ENCODE measurements at places on chromosomes 5 and 9.

DNA sequence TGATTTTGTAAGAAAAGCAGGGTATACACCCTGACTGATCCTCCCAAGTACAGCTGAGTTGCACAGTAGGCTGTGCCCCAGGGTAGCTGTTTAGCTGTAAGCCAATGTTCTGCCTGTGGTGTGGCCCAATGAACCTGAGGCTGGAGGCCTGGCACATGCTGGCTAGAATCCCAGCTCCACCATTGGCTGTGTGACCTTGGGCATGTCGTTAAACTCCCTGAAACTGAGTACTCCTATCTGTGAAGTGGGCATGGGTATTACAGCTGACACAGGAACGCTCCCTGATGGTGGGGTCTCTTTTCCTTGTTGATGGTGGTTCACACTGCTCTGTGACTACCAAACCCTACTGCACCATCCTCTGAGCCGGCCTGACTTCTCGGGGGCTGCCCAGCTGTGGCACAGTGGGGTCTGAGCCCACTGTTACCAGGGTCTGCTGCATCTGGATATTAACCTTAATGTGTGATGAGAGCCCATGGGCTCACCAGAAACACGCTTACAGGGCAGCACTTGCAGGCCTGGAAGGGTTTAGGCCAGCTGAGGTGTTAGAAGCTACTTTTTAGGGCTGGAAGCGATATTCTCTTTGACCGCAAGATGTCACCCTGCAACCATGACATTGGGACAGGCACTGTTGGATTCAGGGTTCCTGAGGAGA is 7.0 kb upstream of the GADD45G start:
- DNase-seq, result peak; percentile 76

DNA sequence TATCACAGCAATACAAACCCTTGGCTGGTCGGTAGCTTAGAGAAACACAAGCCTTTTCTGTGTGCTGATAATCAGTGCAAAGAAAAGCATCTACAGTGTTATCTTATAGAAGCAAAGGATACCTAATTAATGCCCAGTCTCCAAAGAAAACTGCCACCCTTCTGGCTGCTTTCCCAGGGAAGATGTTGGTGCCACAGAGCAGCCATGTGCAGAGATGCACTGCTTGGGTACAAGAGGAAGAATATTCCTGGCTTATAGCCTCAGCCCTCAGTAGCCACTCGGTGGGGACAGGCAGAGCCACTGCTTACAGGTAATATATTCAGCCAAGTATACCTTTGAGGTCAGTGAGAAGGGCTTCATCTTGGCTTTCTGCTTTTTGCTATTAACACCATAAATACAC is 185.3 kb downstream of the PCSK1 start:
- DNase-seq, result no peak

DNA sequence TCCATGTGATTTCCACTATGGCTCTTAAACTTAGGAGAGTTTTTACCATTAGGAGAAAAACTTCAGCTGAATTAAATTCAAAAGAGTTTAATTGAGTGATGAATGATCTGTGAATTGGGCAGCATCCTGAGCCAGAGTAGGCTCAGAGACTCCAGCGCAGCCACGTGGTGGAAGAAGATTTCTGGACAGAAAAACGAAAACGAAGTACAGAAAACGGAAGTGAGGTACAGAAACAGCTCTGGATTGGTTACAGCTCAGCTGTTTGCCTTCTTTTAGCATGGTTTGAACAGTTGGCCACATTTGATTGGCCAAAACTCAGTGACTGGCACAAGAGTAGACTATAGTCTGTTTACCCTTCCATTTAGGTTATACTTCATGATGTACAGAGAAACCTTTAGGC is 69.2 kb upstream of the PLPP1 start:
- DNase-seq, result peak; percentile 74

GRCh38 chr5:55829956-55830355 is 21.2 kb upstream of the IL31RA start:
- DNase-seq, result no peak

DNA sequence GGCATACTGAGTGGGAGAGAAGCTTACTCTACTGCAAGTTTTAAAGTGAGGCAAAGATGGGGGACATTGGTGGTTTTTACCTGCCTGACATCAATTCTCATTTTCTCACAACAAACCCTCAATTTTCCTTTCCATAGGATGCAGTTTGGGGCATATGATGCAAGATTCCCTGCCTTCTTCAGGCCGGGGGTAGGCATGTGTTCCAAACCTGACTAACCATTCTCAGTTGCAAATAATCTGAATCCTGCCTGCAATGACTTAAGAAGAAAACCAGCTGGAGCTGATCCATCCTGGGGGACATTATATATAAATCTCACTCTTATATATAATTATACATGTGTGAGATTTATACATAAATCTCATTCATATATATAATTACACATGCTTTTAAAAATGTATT is 223.6 kb upstream of the EFNA5 start:
- DNase-seq, result peak; percentile 16

DNA sequence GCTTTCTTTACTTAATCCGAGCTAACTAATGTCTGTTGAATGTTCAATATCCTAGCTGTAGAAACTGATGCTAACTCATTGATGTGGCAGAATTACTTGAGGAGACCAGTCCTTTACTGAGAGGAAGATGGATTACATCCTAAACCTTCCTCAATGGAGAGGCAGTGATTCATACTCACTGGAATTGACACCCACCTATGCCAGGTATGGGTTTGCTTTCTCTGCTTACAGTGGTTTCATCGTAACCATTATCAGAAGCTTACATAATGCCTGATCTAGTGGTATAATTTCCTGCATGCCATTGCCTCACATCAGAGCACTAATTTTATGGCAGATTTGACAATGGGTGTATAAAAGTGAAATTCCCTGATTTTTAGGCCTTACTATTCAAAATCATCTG is 384.7 kb downstream of the ANXA1 start:
- DNase-seq, result no peak

- DNase-seq, result no peak
These were observed 54.1 kb upstream of the CHD1 start for GRCh38 chr5:98982880-98983279.

GRCh38 chr5:175621971-175622370 is 35.9 kb upstream of the HRH2 start:
- no peak for DNase-seq

DNA sequence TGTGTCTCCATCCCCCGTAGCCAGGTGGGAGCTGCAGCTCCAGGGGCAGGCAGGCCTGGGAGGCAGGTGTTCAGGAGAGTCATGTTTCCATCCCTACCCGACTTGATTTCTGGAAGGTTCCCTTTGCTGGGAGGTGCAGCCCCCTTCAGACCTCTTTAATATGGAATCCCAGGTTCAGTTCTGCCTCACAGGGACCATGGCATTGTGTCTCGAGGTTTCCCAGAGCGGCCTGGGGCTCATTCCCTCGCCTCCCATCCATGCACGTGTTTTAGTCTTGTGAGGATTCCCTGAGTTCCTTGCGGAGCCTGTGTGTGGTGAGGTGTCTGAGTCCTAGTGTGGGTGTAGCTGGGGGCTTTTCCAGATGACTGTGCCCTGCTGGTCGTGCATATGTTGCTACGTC is 16.5 kb upstream of the AHRR start:
- no peak for DNase-seq

DNA sequence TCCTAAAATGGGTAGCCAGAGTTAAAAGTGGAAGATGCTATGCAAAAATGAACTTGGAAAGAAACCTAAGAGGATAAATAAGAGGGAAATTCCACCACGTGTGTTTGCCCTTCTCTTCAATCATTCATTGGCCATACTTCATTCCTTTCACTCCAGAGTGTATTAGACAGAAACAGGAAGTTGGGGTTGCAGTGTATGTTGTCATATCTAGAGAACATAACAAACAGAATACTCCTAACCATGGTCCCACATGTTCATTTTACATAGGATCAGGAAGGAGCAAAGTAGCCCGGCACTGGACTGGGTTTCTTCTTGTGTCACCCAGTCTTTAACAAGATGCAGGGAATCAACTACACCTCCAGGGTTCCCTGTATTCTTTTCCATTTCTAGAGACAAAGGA is 7.6 kb upstream of the GPBP1 start:
- peak; percentile 40 for DNase-seq

DNA sequence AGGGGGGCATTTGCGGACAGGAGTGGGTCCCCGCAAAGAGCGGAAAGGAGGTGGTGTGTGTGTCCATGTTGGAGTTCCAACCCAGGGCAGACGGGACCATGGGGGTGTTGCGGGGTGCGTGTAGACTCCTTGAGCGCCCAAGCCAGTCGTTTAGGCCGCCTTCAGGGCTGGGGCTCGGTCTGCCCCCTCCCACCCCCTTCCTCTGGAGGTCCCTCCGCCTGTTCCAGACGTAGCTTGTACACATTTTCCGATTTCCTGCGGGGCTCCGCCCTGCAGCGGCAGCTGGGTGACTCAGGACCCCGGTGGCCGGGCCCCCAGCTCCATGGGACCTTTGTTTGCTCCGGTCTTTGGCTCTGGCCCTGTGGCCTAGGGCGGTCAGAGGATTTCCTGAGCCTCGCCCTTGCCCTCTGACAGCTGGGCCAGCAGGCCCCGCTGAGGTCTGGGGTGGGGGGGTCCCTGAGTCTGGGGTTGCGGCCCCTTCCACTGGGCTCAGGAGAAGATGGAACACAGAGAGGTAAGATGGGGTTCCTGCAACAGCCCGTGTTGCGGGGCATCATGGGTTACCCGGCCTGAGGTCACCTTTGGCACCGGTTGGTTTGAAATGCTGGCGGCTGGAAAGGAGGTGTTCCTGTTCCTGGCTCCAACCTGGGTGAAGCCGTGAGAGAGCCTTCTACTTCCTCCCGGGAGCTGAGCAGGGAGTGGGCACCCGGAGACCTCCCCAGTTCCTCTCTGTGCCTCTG is 1.5 kb downstream of the PKN3 start:
- no peak for DNase-seq

DNA sequence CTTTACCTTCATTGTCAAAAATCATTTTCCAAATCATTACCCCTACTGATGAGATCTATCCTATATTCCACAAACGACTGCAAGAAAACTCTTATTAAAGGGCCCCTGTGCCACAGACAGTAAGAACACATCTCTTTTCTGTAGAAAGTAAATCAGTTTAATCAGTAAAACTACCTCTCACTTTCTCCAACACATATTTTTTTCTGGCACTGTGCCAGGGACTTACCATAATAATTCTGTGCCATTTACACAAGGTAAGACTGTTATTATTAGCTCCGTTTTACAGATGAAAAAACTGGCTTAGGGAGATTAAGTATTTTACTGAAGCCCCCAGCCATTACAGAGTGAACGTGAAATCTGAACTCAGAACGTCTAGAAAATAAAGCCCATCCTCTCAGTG is 587.0 kb upstream of the COX7C start:
- no peak for DNase-seq

DNA sequence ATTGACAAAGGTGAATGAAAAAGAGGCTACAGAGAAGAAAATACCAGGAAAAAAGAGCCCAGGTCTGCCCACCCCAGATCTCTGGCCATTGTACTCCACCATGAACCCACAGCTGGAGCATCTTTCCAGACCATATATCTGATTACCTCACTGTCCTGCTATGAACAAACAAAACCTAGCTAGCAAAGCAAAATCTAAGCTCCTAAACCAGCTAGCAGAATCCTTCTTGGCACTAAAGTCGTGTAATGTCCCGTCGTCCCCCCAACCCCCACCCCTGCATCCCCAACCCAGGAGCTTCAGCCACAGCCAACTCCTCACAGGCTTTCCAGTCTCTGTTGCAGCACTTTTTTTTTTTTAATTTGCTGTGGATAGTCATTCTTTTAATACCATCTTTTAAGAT is 2.5 kb downstream of the C1QTNF3 start:
- DNase-seq, result no peak

- no peak for DNase-seq
These were observed 25.0 kb upstream of the SEMA4D start for GRCh38 chr9:89522959-89523285.

DNA sequence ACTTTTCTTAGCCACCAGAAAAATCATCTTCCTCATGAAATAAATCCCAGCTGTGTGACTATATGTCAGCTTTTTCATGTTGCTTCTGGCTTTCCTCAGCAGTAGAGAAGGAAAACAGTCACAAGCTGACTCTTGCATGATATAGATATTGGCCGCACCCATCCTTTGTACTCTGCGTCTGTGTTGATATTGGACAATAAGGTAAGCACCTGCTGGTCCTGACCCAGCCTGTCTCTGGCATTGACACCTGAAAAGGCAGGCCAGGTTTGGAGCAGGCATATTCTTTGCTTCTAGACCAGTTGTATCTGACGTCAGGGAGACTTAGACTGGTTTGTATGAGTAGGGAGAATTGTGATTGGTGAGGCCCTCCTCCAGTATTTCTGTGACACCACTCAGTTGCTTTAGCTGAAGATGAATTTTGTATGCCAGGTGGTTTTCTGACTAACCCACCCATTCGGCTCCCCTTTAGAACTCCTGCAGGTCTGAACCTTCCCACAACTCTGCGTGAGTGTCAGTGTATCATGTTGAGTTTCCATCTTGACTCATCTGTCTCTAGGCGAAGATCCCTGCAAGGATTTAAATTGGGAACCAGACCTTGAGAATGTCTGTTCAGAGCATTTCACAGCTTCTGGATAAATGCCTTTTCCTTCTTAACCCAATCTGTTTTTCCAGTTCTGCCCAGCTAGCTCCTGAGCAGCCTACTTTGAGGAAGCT is 151.2 kb upstream of the RUSC2 start:
- no peak for DNase-seq

GRCh38 chr9:117437283-117437682 is 22.4 kb upstream of the ASTN2 start:
- no peak for DNase-seq

- DNase-seq, result no peak
These were observed 63.9 kb upstream of the SYK start for GRCh38 chr9:90737742-90738141.

DNA sequence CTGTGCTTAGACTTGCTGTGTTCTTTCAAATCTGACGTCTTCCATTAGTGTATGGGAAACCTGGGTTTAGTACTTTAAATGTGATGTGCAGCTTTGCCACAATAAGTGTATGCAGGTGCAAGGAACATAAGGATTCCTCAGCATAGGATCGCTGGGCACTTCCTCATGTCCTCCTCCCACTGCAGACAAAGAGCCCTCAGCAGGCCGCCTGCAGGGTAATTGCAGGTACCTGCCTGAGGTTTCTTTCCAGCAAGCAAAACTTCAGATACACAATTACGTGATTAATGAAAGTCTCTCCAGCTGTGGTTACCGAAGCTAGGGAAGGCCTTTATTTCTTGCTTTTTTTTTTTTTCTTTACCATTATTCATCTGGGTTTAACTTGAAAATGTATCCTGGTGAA is 233.1 kb downstream of the RFK start:
- DNase-seq, result no peak

DNA sequence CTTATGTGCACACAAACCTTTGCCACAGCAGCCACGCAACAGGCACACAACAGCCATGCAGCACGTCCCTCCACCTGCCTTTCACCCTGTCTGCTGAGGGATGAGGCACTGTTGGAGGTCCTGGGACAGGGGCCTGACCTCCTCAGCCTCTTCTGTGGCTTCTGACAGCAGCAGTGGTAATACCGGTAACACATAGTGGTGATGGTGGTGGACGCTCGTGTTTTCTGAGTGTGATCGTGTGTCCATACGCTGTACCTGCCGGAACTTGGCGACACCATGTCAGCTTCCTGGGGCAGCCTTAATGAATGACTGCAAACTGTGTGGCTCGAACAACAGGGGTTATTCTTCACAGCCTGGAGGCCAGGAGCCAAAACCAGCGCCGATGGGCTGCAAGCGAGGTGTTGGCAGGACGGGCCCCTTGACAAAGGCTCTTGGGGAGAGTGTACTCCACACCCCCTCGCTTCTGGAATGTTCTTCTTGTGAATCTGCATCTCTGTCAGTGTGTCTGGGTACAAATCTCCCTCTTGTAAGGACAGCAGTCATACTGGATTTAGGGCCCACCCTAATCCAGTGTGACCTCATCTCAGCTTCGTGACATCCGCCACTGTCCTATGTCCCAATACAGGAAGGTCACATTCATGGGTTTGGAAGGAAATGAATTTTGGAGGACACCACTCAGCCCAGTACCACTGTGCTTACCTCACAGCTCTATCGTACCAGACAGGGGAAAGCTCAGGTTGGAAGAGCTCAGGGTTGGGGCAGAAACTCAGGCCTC is 55.3 kb upstream of the EXOC3 start:
- no peak for DNase-seq
